ENCODE measurements at places on chromosomes 4 and X.

- no peak for DNase-seq
These were observed 12.5 kb upstream of the CRLF2 start for GRCh38 chrX:1224954-1225353.

DNA sequence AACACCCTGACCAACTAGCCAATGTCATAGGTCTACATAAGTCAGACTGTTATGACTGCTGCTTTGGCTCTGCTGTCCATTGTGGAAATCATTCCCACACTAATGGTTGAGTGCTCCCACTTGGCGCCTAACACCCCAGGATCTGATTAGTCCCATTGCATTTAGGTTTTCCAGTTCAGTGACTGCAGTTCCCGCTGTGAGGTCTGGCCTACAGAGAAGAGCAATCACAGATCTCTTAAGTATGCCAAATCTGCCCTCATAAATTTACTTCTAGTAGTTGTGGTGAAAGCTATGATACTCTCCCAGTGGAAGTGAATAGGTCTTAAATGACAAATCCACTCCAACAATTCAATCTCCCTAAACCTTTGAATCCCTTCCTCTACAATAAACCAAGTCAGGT, 77.3 kb upstream of the IL2 start:
- DNase-seq, result no peak

- no peak for DNase-seq
These were observed 36.9 kb upstream of the PRSS12 start for GRCh38 chr4:118389721-118390120.

- no peak for DNase-seq
These were observed 96.4 kb downstream of the CHIC2 start for GRCh38 chr4:53967986-53968385.

GRCh38 chrX:136828830-136829229, 48.1 kb upstream of the ARHGEF6 start:
- no peak for DNase-seq

GRCh38 chrX:107747596-107748161, 27.9 kb downstream of the TSC22D3 start:
- peak; percentile 15 for DNase-seq

DNA sequence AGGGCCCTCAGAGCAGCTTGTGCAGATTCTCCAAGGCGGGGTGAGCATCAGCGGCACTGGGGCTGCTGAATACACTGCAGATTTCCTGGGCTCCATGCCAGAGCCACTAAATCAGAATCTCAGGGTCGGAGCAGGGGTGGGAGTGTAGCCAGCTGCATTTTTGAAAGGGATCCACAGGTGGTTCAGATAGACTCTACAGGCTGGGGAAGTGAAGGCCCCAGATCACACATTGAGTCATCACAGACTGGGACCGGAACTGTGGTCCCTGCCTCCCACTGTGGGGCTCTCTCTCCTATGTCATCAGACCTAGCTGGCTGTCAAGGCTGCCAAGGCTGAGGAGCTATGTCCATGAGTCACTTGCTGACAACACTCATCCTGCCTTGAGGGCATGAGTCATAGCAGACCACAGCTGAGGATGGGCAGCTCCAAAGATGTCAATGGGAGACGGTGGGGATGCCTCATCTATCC, 162.3 kb upstream of the MAMLD1 start:
- DNase-seq, result peak; percentile 95

GRCh38 chr4:102478186-102478585, 23.0 kb upstream of the NFKB1 start:
- DNase-seq, result no peak
